ENCODE measurements at places on chromosomes 6 and 20. TPM values are rescaled to one million over a fixed set of nuclear protein-coding genes. Genes with fewer than 3 reads are reported as not detected.

GRCh38 chr6:156618600-156619205 lies 158.5 kb upstream of the ARID1B start:
- DNase-seq: peak; percentile 82

GRCh38 chr6:164528539-164528938 lies 780.9 kb downstream of the C6orf118 start:
- no peak for DNase-seq

GRCh38 chr6:3291987-3292386 lies 33.2 kb downstream of the PSMG4 start:
- DNase-seq: no peak

- DNase-seq: no peak
These were observed 1.8 kb downstream of the LTB start for GRCh38 chr6:31580438-31580740.

GRCh38 chr6:157607317-157608109 lies 215.5 kb upstream of the SNX9 start:
- no peak for DNase-seq

DNA sequence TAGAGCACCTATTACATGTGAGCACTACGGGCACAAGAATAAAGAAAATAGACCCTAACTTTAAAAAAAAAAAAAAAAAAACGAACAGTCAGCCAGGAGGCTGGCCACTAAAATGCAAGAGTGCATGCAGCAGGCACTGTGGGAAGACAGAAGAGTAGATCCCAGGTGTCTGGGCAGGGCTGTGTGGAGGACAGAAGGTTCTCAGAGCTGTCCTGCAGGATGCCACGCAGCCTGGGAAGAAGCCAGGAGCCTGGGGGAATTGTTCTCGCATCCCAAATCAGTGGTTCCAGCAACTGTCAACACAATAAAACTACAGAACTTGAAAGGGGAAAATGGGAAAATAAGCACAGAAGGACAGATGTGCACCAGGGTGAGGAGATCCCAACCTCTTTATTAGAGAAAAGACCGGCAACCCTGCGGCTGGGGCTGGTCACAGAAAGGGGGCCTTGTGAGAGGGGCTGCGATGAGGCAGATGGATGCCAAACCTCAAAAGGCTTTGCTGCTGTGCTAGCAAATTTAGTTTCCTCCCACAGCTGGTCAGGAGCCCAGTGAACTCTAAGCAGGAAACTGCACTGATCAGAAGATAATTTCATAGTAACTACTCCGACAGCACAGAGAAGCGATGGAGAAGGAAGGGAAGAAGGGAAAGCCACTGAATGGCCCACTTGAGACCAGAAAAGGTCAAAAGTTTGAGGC lies 30.9 kb downstream of the MAP3K5 start:
- DNase-seq: no peak

DNA sequence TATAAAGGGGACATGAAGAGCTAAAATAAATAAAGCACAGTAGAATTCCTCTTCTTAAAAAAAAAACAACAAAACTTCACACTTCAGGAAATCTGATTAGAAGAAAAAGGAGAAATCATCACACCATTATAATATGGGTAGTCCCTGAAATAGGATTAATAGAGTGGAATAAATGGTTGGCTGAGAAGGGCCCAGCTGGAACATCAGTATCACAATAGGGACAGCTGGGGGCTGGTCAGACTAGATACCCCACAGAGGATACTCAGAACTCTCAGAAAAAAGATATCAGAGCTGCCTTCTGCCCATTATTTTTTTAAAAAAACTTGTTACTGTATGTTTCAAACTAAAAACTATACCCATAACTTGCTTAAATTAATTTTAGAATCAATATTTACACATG lies 75.2 kb downstream of the DST start:
- DNase-seq: no peak

DNA sequence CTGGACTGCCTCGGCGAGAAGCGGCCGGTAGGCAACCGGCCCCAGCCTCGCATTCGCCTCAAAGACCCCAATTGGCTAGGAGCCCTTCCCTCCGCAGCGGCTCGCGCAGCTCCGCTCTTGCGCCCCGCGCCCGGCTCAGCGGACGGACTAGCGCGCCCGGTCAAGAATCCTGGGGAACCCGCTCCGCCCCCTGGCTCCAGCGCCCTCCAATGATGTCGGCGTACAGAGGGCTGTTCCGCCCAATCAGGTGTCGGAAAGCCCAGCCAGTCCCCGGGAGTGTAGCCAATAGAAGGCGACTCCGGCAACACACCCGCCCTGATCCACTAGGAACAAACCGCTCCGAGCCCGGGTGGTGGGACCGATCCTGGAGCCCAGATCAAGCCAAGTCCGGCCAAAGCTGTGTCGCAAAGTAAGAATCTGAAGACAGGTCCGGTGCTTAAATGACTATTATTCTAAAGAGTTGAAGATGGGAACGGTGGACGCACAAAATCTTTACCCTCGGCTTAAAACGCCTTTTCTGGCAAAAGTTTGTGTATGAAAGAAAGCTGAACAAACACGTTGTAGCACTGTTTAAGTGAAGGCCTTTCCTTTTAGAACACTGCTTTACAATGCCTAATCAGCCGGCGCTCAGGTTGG lies 132.2 kb downstream of the OGFRL1 start:
- peak; percentile 97 for DNase-seq

- DNase-seq: no peak
These were observed 34.0 kb downstream of the HLA-F start for GRCh38 chr6:29757282-29757681.

GRCh38 chr6:90184334-90185298 lies 112.0 kb downstream of the BACH2 start:
- no peak for DNase-seq

- no peak for DNase-seq
These were observed 201.9 kb upstream of the KCNQ5 start for GRCh38 chr6:72419966-72420365.

DNA sequence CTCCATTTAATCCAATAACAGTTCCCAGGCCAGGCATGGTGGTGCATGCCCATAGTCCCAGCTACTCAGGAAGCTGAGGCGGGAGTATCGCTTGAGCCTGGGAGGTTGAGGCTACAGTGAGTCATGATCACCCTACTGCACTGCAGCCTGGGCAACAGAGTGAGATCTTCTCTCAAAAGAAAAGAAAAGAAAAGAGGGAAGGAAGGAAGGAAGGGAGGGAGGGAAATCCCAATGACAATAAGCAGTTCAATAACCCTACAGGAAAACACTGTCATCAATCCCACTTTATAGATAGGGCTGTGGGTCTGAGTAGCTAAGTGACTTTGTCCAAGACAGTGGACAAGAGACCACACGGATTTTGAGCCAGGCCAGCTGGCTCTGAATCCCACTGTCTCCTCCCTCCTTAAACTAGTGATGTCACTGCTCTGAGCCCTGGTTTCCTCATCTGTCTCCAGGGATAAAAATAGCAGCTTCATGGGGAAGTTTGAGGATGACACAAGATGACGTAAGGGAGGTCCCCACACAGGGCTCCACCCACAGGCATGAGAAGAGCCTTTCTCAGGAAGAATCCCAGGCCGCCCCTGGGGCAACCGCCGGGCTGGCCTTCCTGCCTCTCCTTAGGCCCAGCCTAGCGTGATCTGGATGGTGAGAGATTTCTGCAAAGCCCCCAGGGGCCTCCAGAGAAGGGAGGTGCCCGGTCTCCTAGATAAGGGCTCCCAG lies 7.2 kb upstream of the TRIB3 start:
- no peak for DNase-seq

GRCh38 chr20:9867196-9867980 lies 28.5 kb upstream of the PAK5 start:
- DNase-seq: no peak

DNA sequence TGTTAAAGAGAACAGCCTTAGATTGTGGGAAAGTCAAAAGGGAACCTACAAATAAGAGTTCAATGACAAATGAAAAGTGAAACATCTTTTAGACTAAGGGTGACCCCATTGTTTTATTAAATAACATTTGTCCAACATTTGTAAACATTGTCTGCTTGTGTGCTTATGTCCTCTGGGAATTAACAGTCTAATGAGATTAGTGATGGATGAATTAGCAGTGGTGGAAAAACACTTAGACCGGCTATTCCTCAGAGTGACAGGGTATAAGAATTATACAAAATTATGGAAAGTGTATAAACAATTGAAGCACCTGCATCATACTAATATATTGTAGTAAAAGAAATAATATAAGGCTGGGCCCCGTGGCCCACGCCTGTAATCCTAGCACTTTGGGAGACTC lies 29.3 kb upstream of the HFE start:
- no peak for DNase-seq

- no peak for DNase-seq
These were observed 228.8 kb downstream of the EPM2A start for GRCh38 chr6:145506565-145506964.

DNA sequence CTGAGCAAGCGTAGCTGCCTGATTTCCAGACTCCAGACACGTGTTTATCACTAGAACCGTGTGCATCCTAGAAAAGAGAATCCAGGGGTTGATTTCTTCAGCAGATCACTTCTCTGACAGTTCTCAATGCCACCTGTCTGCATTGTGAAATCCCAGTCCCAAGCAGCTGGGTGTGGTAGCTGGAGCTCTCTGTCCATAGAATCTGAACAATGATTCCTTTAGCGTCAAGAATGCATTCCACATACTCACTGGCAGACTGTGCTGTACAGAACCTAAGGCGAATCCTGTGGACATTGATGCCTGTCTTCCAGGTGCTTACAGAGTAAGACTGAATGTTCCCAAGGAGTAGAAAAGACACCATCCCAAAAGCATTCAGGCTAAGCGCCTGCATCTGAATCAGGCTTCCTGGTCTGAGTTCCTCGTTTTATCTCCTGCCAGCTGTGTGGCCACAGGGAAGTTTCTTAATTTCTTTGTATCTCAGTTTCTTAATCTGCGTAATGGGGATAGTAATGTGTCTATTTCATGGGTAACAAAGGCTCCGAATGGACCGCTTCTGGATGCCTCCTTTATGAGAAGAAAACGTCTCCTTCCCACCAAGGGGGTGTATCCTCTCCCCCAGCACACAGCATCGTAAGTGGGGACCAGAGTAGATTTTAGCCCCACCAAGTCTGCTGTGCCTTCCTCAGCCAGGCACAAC lies 10.4 kb upstream of the TRAF3IP2 start:
- no peak for DNase-seq

GRCh38 chr20:36991703-36992102 lies 40.2 kb upstream of the SAMHD1 start:
- no peak for DNase-seq

GRCh38 chr6:96727144-96727543 lies 110.1 kb downstream of the GPR63 start:
- no peak for DNase-seq

DNA sequence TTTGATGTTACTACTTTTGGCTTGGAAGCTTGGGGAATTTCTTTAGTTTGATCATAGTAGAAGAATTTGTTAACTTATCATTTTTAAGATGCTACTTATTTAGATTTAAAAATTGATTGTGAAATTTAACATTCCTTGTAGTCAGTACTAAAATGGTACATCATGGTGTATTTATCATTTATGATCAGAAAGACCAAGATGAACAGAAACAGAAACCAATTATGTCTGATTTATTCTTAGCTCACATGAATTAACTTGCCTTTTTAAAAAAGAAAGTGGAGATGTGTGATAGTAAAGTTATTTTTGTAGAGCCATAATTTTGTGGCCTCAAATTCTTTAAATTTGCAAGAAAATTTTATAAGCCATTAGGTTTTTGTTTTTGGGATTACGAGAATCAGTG lies 77.6 kb downstream of the LIN28B start:
- no peak for DNase-seq

DNA sequence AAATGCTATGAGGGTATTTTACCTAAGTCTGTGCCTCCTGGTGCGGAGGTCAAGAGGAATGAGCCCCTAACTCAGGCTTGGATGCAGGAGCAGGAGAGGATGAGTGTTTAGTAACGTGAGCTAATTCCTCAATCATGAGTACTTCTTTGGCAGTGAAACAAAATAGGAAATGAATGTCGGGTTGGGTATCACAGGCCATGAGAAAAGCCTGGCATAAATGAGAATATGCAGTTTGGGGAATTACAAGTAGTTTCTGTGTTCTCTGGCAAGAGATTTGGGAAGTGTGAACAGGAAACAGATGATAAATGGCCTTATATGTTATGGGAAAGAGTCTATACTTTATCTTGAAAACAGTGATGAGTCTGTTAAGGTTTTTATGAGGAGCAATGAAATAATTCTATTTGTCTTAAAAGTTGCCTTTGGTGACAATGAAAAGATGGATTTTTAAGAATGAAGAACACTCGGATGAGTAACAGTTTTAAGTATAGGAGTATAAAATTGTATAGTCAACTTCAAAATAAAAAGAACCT lies 59.0 kb upstream of the RNF146 start:
- no peak for DNase-seq

DNA sequence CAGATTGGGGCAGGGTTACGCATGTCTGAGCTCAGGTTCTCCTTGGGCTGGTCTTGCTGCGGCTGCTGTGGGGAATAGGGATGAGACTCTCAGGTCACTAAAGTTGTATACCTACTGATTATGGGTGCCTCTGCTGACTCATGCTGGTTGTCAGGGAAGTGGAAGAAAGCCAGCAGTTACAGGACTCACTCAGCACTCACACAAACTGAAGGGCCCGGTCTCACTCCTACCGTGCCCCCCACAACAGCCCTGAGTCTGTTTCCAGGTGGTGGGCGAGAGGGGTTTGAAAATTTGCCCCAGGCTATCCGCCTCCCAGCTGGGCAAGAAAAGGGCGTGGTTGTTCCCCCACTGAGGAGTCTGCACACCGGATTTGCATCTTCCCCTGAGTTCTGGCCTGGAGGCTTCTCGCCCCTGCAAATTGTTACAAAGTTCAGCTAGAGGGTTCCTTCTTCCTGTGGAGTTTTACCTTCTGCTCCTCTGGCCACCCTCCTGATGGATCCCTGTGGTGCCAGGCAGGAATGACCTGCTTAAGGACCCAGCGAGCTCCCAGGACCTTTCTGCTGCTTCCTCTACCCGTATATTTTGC lies 659.2 kb downstream of the HDGFL1 start:
- no peak for DNase-seq

DNA sequence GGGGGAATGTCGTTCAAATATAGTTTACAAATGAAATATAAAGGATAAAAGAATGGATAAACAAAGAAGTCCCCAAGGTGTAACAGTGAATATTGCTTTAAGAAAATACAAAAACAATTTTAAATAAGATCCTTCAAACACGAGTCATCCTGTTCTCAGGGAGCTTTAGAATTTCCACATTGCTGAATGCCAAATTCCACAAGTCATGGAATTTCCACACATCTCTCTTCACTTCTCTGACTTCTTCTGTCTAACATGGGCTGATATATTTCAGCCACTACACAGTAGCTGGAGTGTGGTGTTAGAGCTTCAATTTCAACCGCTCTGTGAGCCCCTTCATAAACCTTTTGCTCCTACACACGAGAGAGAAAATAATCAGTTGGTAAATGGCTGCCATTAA lies 28.0 kb downstream of the IL22RA2 start:
- DNase-seq: no peak

Gene C6orf136
- 18.1 TPM for polyA plus RNA-seq

Gene TREML4
- not detected for polyA plus RNA-seq

Gene C20orf141
- not detected for polyA plus RNA-seq

Gene REM1
- polyA plus RNA-seq: 9.9 TPM

Gene SLC24A3
- 6.7 TPM for polyA plus RNA-seq

Gene MCCD1
- 0.27 TPM for polyA plus RNA-seq

Gene NOTCH4
- polyA plus RNA-seq: 46.6 TPM

Gene RNF182
- polyA plus RNA-seq: 5.2 TPM

Gene PAK5
- 0.46 TPM for polyA plus RNA-seq

Gene RPN2
- 227 TPM for polyA plus RNA-seq

Gene CD164
- 299 TPM for polyA plus RNA-seq

Measured in left lung (tissue), 14 donors.